ENCODE measurements at places on chromosomes 2 and 18.

- no peak for DNase-seq
Measured at GRCh38 chr18:34321066-34321465, 96.4 kb upstream of the NOL4 start.

DNA sequence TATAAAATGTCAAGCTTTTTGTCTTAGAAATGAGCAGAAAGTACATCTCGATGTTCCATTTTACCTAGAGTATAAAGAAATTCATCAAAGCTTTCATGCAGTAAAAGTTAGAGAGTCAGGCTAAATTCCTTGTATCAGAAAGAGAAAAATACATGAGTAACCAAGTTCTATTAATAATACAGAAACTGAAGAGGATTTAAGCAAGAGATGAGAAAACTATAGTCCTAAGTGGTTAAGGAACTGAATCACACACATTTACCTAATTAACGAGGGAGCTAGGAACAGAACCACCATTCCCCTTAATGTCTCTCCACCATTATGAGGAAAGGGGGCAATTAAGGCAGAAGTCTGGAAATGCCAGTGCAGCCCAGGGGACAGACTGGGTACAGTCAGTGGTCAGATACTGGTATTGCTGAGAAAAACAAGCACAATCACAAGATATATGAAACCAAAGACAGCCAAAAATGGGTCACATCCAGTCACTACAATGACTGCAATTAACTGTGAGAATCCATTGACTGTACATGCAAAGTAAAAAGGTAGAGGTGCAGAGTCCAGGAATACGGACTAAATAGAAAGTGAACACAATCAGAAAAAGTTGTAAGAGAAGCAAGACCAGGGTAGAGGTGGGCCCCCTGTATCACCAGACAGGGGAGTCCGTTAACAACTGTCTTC, 23.9 kb downstream of the MAP4K3 start:
- DNase-seq = no peak

- no peak for DNase-seq
Measured at GRCh38 chr2:196718419-196719109, 79.0 kb downstream of the CCDC150 start.

DNA sequence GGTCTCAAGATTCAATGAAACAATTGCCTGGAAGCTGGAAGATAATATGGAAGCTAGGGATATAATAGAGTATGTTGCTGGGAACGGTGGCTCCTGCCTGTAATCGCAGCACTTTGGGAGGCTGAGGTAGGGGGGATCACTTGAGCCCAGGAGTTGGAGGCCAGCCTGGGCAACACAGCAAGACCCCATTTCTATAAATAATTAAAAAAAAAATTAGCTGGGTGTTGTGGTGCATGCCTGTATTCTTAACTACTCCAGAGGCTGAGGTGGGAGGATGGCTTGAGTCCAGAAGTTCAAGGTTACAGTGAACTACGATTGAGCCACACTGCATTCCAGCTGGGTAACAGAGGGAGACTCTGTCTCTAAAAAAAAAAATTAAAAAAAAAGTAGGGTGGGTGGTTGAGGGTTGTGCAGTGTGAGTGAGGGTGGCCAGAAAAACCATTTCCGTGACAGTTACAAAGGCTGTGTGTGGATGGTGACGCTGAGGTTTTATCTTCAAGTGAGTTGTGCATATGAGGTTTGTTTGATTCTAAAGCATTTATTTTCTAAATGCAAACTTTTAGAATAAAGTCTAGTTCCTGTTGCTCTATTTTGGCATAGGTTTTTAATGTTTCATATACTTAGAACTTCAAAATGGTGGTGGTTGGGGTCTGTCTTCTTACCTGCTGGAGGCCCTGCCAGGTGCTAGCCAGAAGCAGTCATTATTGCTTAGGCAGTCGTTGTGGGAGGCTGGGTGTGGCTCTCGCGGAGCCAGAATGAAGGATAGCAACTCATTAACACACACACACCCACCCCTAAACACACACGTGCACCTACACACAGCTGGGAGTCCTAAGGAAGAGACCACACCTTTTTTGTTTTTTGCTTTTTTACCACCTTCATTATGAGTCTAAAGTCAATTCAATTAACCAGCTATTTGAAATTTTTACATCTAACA, 4.7 kb upstream of the IL1R2 start:
- DNase-seq = no peak

DNA sequence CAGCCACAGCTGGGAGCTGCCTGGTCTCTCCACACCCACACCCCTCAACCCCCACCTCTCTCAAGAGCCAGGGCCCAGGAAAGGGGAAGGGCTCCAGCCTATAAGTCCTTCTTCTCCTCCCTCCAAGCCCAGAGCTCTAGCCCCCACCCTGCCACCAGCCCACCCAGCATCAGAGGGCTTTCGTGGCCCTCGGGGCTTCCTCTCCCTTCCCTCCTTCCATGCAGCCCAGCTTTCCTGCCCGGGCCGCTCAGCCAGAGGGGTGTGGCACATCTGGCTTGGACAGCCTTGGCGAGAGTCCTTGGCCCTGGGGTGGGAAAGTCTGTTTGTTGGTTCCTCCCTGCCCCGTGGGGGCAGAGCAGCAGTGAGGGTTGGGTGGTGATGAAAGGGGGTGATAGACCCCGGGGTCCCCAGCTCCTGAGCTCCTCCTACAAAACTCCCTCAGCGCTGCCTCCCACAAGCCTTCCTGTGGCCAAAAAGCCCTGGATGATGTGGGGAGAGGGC, 7.0 kb downstream of the TNS1 start:
- no peak for DNase-seq

GRCh38 chr18:43350176-43350575, 72.9 kb upstream of the SYT4 start:
- DNase-seq = no peak

DNA sequence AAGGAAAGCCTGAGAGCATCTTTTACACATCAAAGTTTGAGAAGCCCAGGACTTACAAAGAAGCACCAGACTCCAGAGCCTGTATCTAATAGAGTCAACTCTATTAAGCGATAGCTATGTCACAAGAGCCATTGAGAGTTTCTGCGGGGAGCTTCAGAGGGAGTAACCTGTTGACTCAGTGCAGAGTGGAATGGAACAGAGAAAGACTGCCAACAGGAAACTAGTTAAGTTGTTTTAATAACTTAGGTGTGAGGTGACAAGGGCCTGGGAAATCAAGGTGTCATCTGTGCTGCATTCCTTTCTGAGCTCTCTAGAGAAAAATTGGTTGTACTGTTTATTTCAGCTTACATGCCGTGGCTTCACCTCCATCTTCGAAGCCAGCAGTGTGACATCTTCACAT, 513.8 kb upstream of the POU3F3 start:
- DNase-seq = no peak
